ENCODE measurements at places on chromosomes 6 and 20.

DNA sequence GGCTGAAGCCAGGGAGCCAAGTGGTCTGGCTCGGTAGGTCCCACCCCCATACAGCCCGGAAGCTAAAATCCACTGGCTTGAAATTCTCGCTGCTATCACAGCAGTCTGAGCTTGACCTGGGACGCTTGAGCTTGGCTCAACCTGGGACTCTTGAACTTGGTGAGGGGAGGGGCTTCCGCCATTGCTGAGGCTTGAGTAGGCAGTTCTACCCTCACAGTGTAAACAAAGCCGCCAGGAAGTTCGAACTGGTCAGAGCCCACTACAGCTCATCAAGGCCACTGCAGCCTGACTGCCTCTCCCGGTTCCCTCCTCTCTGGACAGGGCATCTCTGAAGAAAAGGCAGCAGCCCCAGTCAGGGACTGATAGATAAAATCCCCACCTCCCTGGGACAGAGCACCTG is 1337.7 kb downstream of the HACE1 start:
- no peak for DNase-seq

DNA sequence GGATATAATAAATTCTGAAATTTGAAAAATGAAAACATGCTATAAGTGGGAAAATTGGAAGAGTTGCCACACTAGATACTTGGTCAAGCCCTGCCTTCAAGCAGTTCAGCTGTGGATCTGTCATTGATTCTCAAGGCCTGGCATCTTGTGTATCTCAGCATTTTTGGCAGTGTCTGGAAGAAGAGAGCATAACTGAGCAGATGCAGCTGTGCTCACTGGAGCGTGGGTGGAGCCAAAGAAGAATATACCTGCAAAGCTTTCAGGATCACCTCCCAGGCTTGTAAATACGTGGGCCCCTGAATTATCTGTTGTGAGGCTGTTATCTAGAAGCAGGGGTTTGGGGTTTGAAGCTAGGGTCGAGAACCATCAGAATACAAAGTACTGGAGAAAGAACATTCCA is 31.3 kb upstream of the CHD6 start:
- DNase-seq = no peak

DNA sequence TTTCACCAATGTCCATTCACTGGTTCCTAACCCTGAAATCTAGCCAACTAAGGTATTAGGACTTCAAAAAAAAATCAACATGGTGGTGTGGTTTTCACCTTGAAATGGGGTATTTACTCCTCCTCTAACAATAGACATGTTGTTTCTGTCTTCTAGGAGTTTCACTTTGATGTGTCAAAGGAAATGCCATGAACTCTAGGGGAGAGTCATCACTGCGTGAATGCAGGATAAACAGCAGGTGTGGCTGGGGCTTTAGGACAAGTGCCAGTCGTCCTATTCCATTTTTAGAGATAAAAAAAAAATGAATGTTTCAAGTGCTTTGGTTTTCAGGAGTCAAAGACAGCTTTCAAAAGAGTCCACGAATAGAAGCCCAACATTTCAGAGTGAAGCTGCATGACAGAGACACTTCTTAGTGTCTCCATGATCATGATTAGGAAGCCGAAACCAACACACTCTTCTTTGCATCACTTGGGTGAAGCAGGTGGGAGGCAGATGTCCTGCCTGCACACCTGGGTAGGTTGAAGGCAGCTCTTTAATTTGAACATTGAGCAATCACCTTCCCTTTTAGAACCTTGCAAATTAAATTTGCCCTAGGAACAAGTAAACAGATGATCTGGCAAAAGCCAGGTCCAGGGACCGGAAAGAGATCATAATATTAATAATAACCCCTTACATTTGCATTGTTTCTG is 328.5 kb upstream of the PRDM1 start:
- no peak for DNase-seq

DNA sequence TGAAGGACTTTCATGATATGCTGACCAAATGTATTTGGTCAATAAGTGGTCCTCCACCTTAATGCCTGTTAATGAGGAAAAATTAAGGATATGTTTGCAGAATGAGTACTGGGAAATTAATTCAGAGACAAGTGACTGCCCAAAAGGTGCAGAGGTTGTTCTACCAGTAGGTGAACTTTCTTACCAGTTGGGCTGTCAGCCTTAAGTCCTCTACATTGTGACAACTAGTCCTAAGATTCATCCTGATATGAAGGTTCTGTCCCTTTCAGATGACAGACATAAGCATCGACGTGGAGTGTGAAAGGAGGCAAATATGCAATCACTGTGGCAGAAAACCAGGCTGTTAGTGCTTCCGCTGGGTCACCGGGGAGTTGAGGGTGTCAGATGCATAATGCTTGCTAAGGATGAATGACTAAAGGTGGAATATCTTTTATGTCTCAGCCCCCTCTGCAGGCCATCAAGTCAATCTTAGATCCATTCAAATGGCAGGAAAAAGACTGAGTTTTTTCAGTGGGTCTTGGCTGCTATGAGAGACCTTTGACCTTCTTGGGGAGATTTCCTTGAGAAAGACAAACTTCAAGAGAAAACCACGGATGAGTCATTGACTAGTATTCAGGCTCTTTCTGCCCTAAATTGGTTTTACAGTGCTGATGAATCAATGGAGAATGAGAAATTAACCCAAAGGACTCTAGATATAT is 226.0 kb downstream of the TPBG start:
- DNase-seq = no peak

DNA sequence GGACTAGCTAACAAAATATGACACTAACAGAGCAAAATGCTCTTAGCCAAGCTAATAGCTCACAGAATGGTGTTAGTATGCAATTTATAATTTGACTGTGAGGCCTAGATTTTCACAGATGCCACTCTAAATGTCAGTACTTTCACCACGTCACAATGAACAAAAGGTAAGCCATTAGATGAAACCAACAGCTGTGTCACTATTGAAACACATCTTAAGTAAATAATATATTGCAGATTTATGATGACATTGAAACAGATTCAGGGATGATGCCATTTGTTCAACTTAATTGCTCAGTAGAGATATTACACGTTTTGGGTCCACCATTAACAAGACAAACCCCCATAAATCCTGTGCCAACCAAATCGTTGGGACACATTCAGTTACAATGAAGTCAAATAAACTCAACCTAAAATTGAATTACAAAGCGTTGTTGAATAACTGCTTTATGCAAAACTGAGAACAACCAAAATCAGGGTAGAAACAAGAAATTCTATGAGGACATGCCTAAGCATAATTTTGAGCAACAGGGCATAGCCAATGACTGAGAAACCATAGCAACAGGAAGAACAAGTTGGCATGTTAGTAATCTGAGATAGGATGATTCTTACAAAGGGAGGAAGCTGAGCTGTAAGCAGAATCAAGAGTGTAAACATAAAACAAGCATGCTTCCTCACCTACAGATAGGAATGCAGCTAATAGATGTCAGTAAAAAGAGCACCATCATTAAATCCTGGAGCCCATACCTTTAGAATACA is 85.6 kb upstream of the KHDRBS2 start:
- no peak for DNase-seq
